ENCODE measurements at places on chromosomes 5 and 9.

DNA sequence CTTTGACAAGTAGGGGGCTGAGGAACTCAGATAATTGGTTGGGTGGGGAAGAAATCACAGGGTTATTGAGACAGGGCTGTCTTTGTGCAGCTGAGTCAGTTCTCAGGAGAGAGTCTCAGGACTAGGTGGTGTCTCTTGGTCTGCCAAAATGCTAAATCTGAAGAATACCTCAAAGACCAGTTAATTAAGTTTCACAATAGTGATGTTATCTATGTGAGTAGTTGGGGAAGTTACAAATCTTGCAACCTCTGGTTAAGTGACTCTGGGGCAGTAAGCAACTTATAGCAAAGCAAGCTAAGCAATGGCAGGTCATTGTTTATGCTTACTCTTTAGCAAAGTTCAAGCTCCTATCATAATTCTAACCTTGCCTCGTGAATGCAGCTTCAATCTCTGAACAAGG is 53.6 kb downstream of the GIN1 start:
- DNase-seq = no peak

DNA sequence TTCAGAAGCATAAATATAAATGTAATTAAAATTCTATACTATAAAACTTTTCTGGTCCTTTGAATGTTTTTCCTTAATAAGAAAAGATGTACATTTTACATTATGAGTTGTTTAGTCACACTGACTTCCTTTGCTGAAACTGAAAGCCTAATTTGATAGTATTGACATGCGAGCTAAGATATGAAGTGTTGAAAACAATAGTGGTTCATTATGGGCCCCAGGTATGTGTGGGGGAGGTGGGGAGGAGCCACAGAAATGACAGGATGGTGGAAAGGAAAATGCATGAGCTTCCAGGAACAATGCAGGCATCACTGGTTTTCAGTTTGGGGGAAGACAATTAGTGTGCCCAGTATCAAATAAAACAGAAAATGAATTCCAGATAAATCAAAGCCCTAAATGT is 35.4 kb upstream of the RLN1 start:
- no peak for DNase-seq

DNA sequence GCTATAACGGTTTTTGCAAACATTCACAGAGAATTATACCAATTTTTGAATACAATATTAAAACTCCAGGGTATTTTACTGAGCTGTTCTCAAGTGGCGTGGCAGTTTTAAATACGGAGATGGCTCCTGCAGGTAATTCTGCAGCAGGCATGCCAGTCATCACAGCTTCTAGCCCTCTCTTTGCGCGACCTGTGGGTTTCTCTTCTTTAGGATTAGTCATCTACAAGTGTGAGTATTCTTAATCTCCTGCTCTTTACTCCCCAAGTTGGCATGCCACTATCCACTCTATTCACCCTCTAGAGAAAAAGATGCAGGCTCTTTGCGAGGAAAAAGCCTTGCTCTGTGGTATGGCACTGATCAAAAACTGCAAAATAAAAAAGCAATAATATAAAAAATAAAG is 43.9 kb downstream of the ANKRD31 start:
- no peak for DNase-seq

- no peak for DNase-seq
Measured at GRCh38 chr5:171221916-171222315, 87.1 kb upstream of the TLX3 start.

- no peak for DNase-seq
Measured at GRCh38 chr5:133933169-133933509, 35.3 kb downstream of the C5orf15 start.
